ENCODE measurements at places on chromosomes 16 and 17.

DNA sequence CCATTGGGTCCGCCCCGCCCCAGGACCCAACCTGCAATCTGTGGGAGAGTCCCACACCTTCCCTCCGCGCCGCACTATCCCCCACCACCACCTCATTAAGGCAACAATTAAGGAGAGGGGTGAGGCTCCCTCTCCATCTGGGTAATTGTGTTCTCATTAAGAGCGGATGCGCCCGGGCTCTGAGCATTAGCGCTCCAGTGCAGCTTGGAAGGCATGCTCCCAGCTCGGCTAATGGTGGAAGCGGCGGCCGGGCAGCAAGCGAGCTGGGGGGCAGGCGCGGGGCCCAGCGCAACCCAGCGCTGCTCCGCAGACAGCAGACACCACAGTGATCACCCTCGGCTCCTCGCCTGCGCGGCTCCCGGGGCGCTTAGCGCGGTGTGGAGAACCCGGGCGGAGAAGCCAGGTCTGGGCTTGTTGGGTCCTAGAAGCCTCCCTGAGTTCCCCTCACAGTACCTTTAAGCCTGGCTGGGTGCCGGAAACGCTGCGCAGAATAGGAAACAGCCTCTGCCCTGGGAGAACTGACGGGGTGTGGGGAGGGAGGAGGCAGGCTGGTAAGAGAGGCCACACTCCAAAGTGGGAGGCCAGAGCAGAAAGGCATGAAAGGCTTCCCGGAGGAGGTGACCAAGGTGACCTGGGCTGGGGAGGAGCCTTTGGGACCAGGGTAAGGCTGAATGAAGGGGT is 6.4 kb downstream of the CBLN1 start:
- no peak for DNase-seq

GRCh38 chr16:75262104-75262799 is 10.8 kb upstream of the BCAR1 start:
- DNase-seq, result no peak

DNA sequence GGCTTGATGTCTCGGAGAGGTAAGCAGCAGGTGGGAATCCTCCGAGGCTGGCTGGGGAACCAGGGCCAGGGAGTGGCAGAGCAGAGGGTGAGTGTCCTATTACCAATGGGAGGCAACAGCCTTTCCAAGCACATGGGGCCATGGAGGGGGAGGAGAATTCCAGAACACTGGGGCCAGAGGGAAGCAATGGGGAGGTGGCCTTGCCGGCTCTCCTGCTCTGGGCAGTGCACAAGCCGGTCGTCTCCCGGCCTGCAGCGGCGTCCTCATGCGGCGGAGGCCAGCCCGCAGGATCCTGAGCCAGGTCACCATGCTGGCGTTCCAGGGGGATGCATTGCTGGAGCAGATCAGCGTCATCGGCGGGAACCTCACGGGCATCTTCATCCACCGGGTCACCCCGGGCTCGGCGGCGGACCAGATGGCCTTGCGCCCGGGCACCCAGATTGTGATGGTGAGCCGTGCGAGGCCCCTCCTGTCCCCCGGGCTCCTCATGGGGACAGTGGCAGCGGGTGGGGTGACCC is 21.9 kb downstream of the SGSH start:
- DNase-seq, result no peak

DNA sequence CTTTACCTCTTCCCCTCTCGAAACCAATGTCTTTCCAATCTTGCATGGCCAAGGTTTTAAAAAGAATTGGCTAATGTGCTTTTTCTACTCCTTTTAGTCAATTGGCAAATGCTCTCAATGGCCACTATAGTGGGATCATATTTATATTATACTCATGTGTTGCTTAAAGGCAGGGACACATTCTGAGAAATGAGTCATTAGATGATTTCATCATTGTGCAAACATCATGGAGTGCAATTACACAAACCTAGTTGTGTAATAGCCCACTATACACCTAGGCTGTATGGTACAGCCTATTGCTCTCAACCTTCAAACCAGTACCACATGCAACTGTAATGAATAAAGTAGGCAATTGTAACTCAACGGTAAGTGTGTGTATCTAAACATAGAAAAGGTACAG is 180.9 kb downstream of the HS3ST3A1 start:
- no peak for DNase-seq

GRCh38 chr16:23729503-23730424 is 16.7 kb upstream of the ERN2 start:
- peak; percentile 36 for DNase-seq

DNA sequence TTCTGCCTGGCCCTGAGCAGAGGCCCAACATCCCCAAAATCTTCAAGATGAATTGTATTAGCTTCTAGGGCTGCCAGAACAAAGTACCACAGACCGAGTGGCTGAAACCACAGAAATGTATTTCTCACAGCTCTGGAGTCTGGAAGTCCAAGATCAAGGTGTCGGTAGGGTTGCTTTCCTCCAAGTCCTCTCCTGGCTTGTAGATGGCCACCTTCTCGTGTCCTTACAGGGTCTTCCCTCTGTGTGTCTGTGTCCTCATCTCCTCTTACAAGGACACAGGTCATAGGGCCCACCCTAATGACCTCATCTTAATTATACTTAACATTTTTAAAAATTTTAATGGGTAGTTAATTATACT is 215.7 kb downstream of the NTN1 start:
- no peak for DNase-seq

DNA sequence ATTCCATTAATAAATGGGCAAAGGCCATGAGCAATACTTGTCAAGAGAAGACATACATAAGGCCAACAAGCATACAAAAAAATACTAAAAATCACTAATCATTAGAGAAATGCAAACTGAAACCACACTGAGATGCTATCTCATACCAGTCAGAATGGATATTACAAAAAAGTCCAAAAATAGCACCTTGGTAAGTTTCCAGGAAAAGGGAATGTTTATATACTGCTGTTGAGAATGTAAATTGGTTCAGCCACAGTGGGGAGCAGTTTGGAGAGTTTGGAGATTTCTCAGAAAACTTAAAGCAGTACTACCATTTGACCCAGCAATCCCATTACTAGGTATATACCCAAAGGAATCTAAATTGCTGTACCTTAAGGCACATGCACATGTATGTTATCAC is 467.7 kb downstream of the CDH11 start:
- DNase-seq, result peak; percentile 36

GRCh38 chr16:21563676-21564075 is 35.7 kb upstream of the METTL9 start:
- DNase-seq, result no peak

DNA sequence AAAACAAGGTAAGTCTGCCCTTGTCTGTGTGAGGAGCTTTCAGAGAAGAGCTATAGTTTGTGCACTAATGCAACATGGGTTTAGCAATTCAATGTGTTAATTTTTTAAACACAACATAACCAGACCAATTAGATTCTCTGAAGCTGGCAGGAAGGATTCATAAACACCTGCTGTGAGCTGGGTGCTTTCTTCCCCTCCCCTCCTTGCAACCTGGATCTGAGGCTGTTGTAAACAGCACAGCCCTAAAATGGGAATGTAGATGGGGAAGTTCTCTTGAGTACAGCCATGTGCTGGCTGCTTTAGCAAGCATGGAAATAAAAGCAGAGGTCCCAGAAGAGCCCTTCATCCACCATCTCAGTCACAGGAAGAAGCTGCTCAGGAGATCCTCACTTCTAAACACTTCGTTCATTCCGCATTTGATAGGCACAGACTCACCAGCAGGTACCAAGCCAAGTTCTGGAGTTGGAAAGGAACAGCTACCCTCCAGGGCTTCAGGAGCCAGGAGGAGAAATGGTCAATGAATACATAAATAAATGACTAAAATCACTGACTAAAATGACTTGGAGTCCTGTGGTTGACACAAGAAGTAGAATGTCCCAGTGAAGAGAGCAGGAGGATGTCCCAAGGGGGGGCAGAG is 21.7 kb downstream of the AXIN2 start:
- DNase-seq, result no peak

- DNase-seq, result no peak
Measured at GRCh38 chr16:3004781-3005284, 7.9 kb upstream of the CLDN9 start.

- peak; percentile 91 for DNase-seq
Measured at GRCh38 chr17:50507871-50508572, at the start of gene MYCBPAP. Gene MYCBPAP (plus strand): TSS chr17:50508439. CDS start chr17:50508675, 236 bp downstream.

GRCh38 chr17:72616447-72616846 is 476.0 kb downstream of the SLC39A11 start:
- no peak for DNase-seq

DNA sequence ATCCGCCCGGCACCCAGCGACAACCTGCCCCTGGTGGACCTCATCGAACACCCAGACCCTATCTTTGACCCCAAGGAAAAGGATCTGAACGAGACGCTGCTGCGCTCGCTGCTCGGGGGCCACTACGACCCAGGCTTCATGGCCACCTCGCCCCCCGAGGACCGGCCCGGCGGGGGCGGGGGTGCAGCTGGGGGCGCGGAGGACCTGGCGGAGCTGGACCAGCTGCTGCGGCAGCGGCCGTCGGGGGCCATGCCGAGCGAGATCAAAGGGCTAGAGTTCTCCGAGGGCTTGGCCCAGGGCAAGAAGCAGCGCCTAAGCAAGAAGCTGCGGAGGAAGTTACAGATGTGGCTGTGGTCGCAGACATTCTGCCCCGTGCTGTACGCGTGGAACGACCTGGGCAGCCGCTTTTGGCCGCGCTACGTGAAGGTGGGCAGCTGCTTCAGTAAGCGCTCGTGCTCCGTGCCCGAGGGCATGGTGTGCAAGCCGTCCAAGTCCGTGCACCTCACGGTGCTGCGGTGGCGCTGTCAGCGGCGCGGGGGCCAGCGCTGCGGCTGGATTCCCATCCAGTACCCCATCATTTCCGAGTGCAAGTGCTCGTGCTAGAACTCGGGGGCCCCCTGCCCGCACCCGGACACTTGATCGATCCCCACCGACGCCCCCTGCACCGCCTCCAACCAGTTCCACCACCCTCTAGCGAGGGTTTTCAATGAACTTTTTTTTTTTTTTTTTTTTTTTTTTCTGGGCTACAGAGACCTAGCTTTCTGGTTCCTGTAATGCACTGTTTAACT is 1.0 kb downstream of the NOG start:
- DNase-seq, result peak; percentile 45

DNA sequence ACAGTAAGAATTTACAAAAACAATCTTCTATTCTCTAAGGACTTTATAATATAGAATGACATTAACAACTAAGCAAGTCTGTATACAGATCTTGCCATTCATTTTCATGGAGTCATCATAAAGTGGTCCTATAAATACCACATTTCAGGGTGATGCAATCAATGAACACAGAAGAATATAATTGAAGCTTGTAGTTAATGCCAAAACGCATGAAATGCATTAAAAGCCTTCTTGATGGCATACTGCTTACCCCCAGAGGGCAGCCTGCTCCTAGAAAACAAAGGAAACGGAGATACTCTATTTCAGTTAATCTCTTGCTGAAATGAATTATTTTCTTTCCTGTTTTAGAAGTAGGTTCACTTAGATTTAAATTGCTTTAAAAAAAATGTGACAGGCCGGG is 45.2 kb upstream of the STAC2 start:
- peak; percentile 30 for DNase-seq

- peak; percentile 79 for DNase-seq
Measured at GRCh38 chr16:88383401-88384221, 852 bp downstream of the ZNF469 start.

DNA sequence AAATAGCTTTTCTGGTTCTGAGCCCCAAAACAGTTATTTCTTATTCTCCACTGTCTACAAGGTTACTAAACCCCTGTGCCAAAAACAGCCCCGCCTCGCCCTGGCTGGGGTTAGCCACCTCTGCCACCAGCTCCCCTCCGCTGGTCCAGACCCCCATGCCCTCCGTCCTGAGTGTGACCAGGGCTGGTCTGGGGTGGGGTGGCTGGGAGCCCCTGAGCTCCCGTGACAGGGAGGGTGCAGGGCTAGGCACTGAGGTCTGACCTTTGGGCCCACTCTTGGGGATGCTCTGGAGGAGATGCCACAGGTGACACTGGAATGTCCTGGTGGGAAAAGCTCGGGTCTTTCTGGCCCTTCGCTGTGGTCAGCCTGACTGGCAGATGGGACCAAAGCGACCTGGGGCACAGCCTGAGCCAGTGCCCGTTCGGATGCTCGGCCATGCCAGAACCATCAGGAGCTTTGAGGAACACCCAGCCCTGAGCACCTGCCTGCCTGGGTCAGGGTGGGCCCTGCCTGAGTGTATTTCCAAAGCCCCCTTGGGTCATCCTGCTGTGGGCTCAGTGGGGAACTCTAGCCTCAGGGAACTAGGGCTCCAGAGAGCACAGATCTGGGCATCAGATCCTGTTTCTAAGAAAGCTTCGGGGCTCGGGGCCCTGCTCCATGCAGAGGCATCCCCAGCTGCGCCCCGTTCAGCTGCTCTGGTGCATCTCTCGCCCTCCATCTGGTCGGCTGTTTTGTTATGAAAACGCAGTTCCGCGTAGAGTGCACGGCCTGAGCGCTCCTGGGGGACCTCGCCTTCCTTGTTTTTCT is 72.1 kb upstream of the GNG13 start:
- no peak for DNase-seq

DNA sequence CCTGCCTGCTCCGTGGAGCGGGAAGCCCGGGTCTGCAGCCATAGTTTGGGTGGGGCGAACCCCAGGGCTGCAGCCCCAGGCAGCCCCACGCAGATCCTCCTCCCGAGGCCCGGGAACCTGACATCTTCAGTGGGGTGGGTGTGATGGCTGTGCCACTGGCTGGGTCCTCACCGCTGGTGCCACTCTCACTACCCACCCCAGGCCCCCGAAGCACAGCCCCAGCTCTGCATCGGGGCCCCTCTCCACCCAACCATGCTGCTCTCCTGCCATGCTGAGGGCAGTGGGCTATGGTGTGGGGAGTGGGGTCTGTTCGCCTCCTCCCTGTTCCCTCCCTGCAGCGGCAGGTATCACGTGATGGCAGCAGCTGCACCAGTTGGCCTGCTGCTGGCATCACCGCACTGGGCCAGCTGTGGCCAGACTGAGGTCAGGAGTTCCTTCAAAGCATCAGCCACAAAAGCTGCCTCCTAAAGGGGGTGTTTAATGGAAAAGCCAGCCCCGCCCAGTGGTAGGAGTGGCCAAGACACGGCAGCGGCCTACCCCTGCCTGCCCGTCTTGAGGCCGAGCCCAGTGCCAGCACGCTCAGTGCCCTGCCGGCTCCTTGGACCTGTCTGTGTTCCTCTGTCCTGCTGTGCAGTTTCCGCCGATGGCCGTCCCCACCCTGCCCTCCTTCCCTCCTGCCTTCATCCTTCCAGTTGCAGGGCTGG is 10.8 kb downstream of the KCTD5 start:
- peak; percentile 74 for DNase-seq

DNA sequence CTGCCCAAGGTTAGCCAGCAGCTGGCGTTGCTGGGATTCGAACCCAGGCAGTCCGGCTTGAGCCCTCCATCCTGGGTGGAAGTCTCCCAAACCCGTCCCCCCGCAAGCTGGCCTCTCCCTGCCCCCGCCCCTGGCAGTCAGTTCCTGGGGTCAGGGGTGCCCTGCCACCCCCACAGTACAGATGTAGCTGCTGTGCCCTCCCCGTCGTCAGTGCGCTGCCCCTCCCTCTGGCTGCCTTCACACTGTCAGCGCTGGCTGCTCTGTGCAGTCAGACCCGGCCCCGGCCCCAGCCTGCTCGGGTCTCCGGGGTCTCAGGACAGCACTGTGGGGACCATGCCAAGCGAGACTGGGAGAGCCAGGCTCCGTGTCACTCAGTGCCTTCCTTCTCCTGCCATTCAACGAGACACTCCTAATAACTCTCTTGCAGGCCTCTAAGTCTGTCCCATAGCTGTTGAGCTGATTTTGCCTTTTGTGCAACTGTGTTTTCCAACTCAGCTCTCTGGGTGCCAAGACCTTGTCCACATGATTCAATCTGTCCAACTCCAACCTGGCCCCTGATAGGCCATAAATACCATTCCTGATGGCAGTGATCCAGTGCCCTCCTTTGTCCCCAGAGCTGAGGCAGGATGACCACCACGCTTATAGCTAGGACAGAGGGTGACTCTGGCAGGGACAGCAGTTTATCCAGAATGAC is 55.5 kb upstream of the IL34 start:
- DNase-seq, result no peak

GRCh38 chr16:22210854-22211253 is 4.8 kb downstream of the EEF2K start:
- DNase-seq, result no peak

Measured in astrocyte of the hippocampus (primary cell).